ENCODE measurements at places on chromosomes 1 and 21.

DNA sequence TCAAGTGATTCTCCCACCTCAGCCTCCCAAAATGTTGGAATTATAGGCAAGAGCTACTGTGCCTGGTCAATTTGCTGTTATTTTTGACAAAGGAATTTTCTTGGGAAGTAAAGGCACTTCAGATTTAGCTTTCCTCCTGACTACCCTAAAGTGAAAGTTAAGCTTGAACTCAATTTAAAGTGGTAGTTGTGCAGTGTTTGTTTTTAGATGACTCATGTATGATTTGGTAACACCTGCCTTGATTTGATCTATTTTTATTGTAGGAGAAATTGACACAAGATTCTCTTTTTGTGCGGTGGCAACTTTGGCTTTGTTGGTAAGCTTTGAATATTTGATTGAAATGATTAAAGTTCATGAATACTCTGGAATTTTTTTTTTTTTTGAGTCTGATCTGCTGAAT is 5.0 kb downstream of the RABGGTB start:
- no peak for DNase-seq

DNA sequence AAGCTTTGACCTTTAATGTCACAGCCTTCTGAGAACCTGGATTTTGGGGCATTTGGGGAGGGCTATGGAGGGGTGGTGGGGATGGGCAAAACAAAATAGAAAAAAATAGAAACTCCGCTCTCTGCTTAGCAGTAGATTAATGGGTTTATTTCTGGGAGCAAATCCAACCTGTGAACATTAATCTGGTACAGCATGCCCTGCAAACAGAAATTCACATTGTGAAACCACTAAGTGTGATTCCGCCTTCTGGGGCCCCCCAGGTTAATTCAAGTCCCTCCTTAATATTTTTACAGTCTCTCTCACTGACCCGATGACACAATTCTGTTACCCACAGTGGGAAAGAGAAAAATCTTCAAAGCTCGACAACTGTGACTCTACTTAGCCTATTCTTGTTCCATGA is 76.4 kb downstream of the TIAM1 start:
- no peak for DNase-seq

- no peak for DNase-seq
Measured at GRCh38 chr1:92838519-92838918, 6.7 kb downstream of the RPL5 start.

DNA sequence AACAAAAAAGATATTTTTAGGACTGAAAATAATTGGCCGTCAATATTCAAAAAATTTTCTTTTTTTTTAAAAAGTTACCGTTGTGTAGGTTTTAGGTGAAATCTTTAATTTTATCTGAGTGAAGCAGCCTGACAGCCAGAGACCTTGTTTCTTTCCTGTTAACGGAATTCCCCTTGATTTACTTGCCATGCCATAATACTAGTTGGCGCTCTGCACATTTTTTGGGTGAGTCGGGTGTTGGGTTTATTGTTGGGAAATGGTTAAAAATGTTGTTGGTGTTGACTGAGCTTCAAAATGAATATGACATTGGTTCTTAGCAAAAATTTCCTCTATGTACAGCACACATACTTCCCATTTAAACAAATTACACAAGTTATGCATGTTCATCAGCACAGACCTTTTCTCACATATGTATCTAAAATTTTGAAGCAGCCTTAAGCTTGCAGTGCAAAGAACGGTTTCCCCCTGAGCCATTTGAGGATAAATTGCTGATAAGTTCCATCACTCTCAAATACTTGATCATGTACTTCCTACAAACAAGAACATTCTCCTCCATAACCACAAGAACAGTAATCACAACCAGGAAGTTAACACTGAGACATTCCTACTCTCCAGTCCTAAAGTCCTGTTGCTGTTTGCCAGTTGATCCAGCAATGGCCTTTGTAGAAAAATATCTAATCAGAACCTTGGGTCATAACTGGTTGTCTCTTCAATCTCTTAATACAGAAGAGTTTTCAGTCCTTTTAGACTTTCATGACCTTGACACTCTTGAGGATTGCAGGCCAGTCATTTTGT is 34.2 kb downstream of the CAMTA1 start:
- DNase-seq = no peak

Measured in sigmoid colon (tissue), 7 donors.